ENCODE measurements at places on chromosomes 2 and 18. TPM values are rescaled to one million over a fixed set of nuclear protein-coding genes. Genes with fewer than 3 reads are reported as not detected.

DNA sequence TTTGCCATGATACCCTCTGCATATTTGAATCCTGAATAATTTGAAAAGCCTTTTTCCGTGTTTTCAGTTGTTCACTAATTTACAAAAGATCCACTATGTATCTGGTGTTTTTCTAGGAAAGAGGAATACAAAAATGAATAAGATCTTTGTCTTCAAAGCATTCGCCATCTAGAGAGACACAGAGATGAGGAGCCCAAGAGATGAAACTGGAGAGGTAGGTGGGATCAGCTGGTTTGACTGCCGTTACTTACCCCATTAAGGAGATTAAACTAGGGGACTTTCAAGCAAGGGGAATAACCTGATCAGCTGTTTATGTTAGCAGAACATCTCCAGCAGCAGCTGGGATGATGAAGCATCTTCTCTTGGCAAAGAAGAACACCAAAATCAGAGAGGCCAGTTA lies 150.2 kb upstream of the SATB2 start:
- peaks cover 9% of the 10 kb centered on the region for H3K27me3 ChIP-seq
- H3K27ac ChIP-seq: no peak overlapping the region
- H3K4me1 ChIP-seq: no peaks in the 10 kb centered on the region
- no peak for DNase-seq

SULT1C3 gene
- not detected for total RNA-seq

GRCh38 chr2:168450171-168450570 lies 5.9 kb upstream of the CERS6 start:
- peaks cover 27% of the 10 kb centered on the region for H3K4me1 ChIP-seq
- DNase-seq: no peak
- no peaks in the 10 kb centered on the region for H3K27me3 ChIP-seq
- peaks cover 15% of the 10 kb centered on the region for H3K36me3 ChIP-seq

REL gene
- total RNA-seq: 81.0 TPM

DNA sequence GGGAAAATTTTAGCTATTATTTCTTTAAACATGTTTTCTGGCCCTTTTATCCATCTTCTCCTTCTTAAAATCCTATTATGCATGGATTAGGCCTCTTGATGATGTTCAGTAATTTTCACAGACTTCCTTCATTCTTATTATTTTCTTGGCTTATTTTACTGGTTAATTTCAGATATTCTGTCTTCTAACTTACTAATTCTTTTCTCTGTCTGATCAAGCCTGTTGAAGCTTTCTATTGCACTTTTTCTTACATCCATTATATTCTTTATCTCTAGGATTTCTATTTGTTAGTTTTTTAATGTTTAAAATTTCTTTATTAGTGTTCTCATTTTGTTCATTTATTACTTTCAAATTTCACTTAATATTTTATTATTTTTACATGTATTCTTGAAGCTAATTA lies 105.3 kb upstream of the GALNT13 start:
- H3K4me1 ChIP-seq: no peaks in the 10 kb centered on the region
- H3K27ac ChIP-seq: no peak overlapping the region
- no peak for DNase-seq
- peaks cover 7% of the 10 kb centered on the region for H3K36me3 ChIP-seq
- H3K27me3 ChIP-seq: no peaks in the 10 kb centered on the region

GRCh38 chr2:68833162-68833561 lies 38.0 kb downstream of the BMP10 start:
- H3K4me1 ChIP-seq: peaks cover 86% of the 10 kb centered on the region
- H3K4me3 ChIP-seq: peak overlapping the region; percentile 73
- H3K27me3 ChIP-seq: no peaks in the 10 kb centered on the region
- peak overlapping the region; percentile 75 for H3K27ac ChIP-seq
- H3K36me3 ChIP-seq: no peaks in the 10 kb centered on the region
- DNase-seq: no peak

HOXD1 gene
- not detected for total RNA-seq

GRCh38 chr2:211512806-211513205 lies 956.4 kb downstream of the CPS1 start:
- no peaks in the 10 kb centered on the region for H3K4me1 ChIP-seq
- no peak overlapping the region for H3K27ac ChIP-seq
- no peaks in the 10 kb centered on the region for H3K36me3 ChIP-seq
- no peaks in the 10 kb centered on the region for H3K27me3 ChIP-seq
- no peak for DNase-seq

DNA sequence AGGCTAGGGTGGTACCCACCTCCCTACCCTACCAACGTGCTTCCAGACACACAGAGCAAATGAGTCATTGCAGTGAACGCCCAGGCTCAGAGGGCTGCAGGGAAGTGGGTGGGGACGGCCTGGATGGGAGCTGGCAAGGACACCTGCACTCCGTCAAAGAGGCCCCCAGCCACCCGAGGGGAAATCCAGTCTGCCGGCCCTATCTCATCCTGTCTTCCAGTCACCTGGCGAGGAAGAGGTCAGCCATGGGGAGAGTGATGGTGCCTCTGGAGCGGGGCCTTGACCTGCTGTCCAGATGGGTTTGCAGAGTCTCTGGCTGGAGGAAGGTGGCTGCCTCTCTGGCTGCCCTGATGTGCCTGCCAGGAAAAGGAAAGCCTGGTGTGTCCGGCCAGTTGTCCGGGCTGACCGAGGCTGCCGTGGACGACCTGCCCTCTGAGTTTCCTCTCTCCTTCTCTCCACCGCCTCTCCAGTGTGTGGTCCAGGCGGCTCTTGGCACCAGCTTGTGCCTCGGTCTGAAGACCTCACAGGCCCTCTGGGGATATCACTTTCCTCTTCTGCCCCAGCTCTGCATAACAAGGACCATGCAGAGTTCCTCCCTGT lies 209.7 kb upstream of the COPS8 start:
- no peak overlapping the region for H3K4me3 ChIP-seq
- H3K27ac ChIP-seq: no peak overlapping the region
- no peaks in the 10 kb centered on the region for H3K4me1 ChIP-seq
- no peak for DNase-seq

DNA sequence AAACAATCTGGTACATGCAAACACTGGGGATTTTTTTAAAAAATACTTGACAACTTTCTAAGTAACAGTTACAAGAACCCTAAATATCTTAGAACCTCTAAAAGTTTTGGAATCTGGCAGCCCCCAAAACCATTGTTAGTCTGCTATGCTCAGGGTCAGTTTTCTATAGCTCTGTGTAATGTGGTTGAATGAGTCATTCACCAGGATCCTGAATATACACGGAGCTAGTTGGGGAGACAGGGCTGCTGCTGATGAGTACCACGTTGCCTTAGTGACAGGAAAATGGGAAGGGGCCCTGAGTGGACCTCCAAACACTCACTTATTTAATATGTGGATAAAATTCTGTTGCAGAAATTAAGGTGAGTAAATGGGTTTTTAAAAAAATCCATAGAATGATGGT lies 36.9 kb upstream of the TANC1 start:
- no peaks in the 10 kb centered on the region for H3K4me1 ChIP-seq
- H3K27ac ChIP-seq: no peak overlapping the region
- H3K4me3 ChIP-seq: no peak overlapping the region
- no peaks in the 10 kb centered on the region for H3K27me3 ChIP-seq

- no peaks in the 10 kb centered on the region for H3K27me3 ChIP-seq
- peaks cover 70% of the 10 kb centered on the region for H3K4me1 ChIP-seq
- H3K27ac ChIP-seq: peak overlapping the region; percentile 41
These were observed 27.2 kb upstream of the NFE2L2 start for GRCh38 chr2:177291701-177292100.

GRCh38 chr2:126220331-126220730 lies 435.6 kb upstream of the GYPC start:
- no peak for DNase-seq
- no peaks in the 10 kb centered on the region for H3K36me3 ChIP-seq
- no peak overlapping the region for H3K4me3 ChIP-seq
- H3K27ac ChIP-seq: no peak overlapping the region
- no peaks in the 10 kb centered on the region for H3K4me1 ChIP-seq
- H3K27me3 ChIP-seq: no peaks in the 10 kb centered on the region

GLI2 gene
- total RNA-seq: not detected

- no peaks in the 10 kb centered on the region for H3K27me3 ChIP-seq
- DNase-seq: no peak
- H3K4me1 ChIP-seq: no peaks in the 10 kb centered on the region
- H3K27ac ChIP-seq: no peak overlapping the region
- no peaks in the 10 kb centered on the region for H3K36me3 ChIP-seq
- no peak overlapping the region for H3K4me3 ChIP-seq
These were observed 440.0 kb downstream of the ZNF516 start for GRCh38 chr18:76055025-76055424.

EVX2 gene
- total RNA-seq: not detected

WNT6 gene
- 0.19 TPM for total RNA-seq
